ENCODE measurements at places on chromosomes 1 and 21. TPM values are rescaled to one million over a fixed set of nuclear protein-coding genes. Genes with fewer than 3 reads are reported as not detected.

DNA sequence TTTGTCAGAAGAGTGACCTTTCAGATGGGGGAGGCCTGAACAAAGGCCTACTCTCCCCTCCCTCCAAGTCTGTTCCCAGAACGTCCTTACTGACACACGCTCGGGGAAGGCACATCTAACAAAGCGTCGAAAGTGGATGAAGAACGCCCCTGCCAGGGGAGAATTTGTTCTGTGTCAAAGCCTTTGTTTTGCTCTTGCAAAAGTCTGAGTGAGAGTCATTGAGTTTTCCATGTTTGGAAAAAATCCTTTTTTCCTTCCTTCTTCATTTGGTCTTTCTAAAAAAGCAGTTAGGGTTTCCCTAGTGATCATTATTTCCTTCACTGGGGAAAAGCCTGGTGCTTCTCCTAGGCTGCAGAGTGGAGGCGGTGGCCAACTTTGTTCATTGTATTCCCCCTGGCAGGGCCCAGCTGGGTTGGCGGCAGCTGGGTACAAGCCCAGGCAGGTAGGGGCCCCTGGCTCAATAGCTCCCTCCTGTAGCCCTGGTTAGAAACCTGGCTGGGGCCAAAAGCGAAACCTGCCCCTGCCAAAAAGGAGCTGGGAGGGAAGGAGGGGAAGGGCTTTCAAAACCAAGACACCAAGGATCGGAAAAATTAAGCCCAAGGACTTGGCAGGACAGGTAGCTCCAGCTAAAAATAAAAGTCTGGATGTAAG is 81.1 kb downstream of the ITPKB start:
- DNase-seq = no peak

DNA sequence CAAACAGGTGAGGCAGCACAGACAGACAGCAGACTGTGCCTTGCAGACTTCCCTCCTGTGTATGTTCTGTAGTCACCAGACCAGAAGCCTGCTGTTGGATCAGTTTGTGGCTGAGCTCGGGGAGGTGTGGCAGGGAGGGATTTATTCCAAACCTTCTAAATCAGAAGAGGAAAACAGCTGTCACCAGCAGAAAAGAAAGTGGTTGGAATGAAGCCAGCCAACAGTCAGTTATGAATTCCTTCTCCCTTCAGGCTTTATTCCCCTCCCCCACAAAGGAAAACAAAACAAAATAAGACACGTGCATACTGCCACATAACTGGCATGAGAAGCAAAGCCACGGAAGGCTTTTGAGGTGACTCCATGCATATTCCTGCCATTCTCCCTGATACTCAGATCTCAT is 19.0 kb upstream of the PIGV start:
- DNase-seq = no peak

- no peak for DNase-seq
Measured at GRCh38 chr1:100982793-100983192, 42.8 kb downstream of the DPH5 start.

DNA sequence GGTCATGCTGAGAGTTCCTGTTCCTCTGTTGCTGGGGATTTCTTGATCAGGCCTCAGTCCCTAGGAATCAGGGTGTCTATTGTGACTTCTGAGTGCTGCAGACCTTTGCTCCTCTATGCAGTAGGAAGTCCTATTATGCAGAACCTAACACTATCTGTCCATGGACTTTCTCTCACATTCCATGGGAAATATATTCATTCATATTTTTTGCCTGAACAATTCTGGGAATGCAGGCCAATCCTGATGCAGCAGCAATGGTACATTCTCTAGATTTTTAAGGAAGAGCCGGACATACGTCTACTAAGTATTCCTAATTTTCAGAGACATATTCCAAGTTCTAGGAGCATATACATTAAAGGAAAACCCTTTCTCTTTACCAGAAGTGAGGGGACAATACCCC is 61.1 kb upstream of the C1orf87 start:
- no peak for DNase-seq

DNA sequence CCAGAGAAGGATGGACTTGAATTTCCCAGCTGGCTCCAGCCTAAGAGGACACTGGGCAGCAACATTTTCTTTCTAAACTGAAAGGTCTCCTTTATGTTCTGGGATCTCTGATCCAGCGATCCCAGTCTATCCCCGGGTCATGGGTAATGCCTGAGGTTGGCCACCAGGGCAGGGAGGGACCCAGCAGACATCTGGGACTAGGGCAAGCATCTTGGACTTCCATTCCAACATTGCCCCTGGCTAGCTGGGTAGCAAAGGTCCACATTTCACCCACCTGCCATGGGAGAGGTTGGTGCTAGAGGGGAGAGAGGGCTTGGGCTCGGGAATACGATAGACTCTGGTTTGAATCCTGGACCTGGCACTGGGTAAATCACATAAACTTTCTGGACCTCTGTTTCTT is 84.6 kb downstream of the LRRN2 start:
- no peak for DNase-seq

DNA sequence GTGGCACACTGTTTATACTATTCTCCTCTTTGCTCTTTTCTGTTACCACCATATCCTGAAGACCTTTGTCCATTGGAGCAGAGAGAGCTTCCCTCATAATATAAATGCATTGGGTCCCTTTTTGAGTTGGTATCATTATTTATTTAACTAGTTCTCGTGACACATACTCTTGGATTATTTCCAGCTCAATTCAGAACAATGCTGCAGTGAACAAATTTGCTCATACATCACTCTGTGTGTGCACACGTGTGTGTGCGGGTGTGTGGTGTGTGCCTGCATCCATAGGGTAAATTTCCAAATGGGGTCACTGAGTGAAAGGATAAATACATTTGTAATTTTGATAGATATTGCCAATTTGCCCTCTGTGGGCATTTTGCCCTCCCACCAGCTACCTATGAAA is 5.8 kb downstream of the PLA2G2A start:
- no peak for DNase-seq

DNA sequence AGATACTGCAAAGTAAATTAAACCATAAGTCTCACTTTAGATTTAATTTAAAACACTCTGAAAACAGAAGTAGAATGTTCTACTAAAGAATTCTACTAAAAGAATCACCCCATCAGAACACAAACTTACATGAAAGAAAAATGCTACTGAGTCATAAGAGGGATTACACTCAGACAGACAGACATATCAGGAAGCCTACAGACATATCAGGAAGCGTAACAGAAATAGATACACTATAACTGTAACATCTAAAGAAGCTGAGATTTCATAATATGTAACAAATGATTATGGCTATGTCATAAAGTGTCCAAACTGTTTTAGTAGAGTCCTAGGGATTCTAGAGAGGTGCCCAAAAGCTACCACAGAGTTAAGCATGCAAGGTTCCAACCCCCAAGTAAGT is 23.9 kb downstream of the FOXJ3 start:
- DNase-seq = no peak

The AADACL4 gene
- total RNA-seq = not detected

DNA sequence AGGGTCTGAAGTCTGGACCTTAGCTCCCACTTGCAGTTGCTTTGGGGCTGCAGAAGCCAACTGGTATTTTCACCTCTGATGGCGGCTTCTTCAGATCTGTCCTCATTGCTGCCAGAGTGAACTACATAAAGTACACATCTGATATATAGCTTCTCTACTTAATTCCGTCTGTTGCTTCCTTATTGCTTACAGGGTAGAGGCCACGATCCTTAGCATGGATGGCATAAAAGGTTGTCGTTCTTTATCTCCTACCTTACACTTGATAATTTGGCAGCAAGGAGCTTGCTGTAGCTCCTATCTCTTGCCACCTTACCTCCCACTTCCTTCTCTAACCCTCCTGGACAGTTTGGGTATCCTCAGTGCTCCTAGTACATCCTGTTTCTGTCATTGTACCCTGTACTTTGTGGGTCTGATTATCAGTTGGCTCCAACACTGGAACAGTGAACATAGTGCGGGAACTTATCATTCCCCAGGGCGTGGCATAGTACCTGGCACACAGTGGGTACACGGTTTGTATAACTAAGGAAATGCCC is 30.9 kb upstream of the NBL1 start:
- DNase-seq = no peak

The ZNF593OS gene
- total RNA-seq = not detected

The UMODL1 gene
- total RNA-seq = 0.30 TPM

DNA sequence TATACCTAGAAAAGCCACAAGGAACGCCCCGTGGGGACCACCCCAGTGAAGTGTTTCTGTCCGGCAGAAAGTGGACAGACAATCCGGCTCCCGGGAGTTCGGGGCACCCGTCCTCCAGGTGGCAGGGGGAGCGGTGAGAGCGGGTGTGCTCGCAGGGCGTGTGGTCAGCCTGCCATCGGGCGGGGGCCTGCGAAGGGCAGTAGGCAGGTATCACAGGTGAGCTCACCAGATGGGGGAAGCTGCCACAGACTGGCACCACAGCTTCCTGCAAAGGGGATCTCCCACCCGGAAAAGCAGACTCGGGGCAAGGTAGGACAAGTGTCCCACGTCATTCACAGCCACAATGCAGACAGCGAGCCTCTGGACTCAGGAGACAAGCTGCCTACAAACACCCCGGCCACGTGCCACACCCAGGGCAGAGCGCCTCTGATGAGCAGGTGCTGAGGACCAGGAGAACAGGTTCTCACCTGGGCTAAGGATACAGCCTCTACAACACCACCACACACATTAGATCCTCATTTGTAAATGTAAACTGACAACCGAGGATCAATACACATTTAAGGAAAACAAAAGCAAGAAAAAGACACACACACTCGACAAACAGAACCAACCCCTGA is 36.4 kb downstream of the VPS26C start:
- no peak for DNase-seq

DNA sequence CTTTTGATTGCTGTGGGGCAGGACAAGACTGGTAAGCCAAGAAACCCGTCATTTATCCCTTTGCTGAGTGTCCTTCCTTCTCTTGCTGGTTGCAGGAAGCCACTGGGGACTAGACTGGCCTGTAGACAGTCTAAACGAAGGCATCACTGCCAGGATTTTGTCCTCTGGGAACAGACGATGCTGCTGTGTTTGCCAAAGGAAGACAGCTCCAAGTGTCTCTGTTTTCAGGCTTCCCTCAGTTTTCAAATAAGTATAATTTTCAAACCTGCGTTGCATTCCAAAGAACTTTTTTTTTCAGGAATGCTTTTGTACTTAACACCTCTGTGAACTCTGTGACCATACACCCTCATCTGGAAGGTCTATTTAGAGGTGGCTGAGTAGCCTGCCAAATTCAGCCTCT is 269.4 kb downstream of the HLX start:
- DNase-seq = no peak

GRCh38 chr1:153542956-153543711 is 2.4 kb upstream of the S100A5 start:
- no peak for DNase-seq

GRCh38 chr1:86441581-86441980 is 17.6 kb downstream of the CLCA2 start:
- DNase-seq = no peak

The LMO4 gene
- total RNA-seq = 43.1 TPM

DNA sequence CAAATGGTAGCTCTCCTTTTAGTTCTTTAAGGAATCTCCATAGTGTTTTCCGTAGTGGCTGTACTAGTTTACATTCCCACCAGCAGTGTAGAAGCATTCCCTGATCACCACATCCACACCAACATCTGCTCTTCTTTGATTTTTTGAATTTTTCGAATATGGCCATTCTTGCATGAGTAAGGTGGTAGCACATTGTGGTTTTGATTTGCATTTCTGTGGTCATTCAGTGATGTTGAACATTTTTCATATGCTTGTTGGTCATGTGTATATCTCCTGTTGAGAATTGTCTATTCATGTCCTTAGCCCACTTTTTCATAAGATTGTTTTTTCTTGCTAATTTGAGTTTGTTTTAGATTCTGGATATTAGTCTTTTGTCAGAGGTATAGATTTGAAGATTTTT is 84.6 kb upstream of the B3GALT2 start:
- no peak for DNase-seq

DNA sequence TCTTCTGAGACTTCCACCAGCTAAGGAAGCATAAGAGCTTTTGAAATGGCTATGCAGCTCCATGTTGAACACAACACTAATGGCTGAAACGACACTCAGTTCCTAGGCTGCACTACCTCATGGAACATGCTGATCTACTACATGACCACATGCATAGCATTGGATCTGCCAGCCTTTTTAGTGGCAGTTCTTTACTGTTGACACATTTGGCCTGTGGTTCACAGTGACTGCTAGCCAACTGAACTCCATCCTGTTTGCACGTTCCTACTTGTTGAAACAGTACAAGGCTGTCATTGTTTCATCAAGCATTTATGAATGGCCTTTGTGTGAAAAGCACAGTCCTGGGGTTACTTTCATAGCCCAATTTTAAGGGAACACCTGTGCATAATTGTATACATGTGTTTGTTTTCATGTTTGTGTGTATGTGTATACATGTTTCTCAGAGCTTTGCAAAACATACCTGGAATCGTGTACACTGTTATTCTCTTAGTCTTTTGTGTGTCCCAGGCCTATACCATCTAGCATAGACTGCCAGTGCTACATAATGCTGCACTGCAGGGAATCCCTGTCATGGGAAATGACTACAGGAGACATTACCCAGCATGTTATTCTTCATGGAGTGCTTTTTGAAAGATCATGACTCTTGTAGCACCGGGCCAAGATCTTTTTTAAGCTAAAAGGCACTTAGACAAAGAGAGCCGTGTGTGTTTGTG is 179.6 kb upstream of the ESRRG start:
- no peak for DNase-seq

DNA sequence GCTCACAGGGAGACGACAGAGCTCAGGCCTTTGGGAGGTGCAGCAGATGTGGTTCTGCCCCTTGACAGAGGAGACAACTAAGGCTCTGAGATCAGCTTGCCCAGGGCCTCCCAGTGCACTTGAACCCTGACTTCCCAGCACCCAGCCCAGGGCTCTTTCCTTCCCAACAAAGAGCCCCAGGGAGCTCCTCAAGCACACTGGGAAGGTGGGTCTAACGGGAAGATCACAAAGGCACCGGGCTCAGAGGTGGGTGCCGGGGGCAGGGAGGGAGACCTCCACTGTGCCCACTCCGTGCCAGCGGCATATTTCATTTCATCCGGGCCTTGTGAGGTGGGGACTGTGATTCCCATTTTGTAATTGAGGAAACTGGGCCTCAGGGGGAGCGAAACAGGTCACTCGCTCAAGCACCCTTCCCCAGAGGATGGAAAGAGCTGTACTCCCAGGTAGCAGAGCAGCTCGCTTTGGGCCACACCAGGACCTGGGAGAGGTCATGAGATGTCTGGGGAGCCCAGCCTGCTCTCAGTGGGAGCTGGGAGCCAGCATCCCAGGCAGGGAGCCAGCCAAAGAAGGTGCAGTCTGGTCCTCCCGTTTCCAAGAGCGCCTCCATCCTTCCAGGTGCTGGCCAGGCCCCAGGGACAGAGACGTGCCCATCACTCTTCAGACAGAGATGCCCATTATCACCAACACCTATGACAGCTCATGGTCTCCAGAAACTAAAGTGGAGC is 82.3 kb downstream of the SYT2 start:
- DNase-seq = no peak
